ENCODE measurements at places on chromosomes 7 and 10. TPM values are rescaled to one million over a fixed set of nuclear protein-coding genes. Genes with fewer than 3 reads are reported as not detected.

DNA sequence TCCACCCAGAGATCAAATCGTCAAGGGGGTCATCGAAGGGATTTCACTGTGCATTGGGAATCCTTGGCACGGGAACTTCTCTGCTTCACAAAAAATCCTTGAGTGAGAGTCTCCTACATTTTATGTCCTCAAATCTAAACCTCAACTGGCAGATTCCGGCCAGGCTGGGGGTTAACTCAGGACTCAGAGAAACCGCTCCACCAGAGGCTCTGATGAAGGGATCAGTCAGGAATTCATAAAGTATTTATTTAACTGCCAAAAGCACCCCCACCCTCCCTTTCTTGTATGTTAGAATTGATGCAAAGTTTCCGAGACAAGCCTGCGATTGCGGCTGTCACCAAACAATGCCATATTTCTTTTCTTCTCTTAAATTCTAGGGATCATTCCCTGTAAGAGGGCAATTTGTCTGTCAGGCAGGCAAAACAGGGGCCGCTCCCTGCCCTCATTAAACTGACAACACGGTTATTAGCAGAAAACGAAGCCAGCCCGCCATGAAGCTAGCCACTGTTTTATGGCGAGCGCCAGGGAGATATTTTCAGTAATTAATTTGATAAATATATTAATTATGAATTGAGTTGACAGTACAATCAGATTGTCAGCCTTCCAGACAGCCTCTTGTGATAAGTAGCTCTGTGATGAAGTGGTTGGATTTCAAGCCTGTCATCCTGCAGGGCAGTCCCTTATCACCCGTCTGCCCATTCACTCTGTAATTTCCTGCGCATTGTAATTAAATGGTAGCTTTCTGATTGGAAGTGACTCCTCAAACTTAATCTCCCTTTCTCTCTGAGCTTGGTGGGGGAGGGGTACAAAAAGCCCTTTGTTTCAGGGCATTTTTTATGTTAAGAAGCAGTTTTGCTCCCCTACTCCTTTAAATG lies 153.0 kb upstream of the GPR26 start:
- peak; percentile 14 for DNase-seq

DNA sequence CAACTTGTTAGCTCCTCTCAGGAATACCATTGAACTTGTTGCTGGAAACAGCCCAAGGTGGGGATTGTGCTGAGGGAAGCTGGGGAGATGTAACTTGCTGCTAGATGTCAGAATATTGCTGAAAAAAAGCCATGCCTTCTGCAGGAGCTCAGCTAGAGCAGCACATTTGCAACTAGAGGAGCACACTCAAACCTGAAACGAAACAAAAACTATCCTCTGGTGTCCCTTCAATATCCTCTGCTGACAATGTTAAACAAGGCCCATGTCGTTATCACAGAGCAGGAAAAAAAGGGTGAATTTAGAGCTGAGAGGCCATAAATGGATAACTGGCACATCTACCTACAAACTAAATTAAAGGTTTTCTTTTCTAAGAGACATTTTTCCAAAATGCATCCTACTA lies 53.7 kb upstream of the MACC1 start:
- DNase-seq: no peak

The GARIN1A gene
- total RNA-seq: 3.4 TPM

GRCh38 chr7:105876091-105876963 lies at the start of gene ATXN7L1:
TSS of gene ATXN7L1 (minus strand) at chr7:105876599. CDS start at chr7:105876558, 41 bp downstream.
- peak; percentile 95 for DNase-seq

- no peak for DNase-seq
Observed at GRCh38 chr7:155763691-155764437, 48.4 kb downstream of the SHH start.

DNA sequence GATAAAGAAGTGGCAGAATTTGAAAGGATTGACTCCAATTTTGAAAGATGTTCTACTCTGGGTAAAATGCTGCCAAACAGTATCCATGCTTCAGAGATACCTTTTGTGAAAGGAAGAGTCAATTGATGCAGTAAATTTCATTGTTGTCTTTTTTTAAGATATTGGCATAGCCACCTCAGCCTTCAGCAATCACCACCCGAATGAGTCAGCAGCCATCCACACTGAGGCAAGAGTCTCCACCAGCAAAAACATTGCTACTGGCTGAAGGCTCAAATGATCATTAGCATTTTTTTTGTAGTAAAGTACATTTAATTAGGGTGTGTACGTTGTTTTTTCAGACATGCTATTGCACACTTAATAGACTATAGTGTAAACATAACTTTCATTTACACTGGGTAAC lies 31.7 kb upstream of the CYP26C1 start:
- no peak for DNase-seq

GRCh38 chr7:100803398-100804161 lies 23.7 kb downstream of the EPHB4 start:
- DNase-seq: peak; percentile 71

DNA sequence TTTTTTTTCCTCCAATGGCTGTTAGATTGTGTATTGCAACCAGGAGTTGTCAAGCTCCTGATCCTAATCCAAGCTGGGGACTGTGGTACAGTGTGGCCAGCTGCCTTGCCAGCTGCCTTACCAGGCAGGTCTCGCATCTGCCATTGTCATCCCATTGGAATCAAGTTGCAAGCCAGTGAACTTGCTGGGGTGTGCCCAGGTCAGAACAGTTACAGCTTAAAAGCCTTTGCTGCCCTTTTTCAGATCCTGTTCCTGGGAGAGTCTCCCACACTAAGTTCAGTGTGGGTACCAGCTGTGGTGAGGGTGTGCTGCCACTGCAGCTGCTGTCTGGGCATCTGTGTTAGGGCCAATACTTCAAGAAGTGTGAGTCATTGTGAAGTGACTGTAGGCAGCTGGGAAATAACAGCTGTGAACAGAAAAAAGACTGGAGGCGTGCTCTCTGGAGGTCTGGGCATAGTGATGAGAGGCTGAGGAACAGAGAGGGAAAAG lies 72.8 kb downstream of the CCNY start:
- DNase-seq: no peak

DNA sequence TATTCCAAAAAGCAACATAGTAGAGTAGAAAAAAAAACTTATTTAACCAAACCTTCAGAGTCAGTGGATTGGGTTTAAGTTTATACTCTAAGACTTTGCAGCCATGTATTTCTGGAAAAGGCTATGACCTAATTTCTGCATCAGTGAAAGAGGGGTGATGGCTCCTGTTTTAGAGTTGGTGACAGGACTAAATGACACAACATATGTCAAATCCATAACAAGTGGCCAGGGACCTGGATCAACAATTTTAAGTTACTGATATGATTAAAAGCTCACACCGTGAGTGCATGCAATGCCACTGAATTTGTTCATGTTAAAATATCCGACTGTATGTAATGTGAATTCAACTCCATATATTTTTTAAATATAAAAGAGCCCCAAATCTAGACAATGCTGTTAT lies 390.6 kb downstream of the TNS3 start:
- no peak for DNase-seq

DNA sequence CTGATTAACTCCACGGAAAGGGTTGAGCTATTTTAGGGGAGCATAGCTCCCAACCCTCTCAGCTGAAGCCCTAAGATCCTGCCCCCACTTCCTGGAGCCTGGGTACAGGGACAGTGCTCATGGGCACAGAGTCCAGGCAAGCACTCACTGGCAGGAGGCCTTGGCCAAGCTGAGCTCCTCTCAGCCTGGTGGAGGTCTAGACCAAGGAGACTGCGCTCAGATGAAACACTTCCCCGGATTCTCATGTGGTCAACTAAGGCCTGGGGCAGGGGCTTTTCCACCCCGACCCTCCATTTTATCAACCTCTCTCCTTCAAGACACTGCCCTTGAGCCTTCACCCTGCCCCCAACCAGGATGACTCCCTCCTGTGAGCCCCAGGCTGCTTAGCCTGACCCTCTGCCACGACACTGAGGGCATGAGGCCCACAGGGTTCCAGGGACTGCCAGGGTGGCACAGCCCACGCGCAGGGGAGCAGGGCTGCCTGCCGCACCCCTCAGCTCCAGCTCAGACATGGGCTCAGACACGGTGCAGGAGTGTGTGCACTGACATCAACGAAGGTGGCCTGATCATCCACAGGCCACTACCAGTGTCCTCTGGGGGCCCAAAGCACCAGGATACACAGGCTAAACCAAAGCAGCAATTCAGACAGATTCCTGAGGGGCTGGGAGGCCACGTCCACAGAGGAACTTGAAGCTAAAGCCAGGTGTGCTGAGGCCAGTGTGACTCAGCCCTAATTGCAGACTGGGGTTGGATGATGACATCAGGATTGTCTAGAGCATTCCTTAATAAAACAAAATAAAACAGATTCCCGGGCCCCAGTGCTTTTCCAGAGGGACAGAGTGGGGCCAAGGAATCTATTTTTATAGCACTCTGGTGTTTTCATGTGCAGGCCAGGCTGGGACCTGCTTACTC lies 18.8 kb downstream of the CHAT start:
- no peak for DNase-seq

The CRHR2 gene
- 0.15 TPM for total RNA-seq

The TMEM196 gene
- total RNA-seq: not detected

DNA sequence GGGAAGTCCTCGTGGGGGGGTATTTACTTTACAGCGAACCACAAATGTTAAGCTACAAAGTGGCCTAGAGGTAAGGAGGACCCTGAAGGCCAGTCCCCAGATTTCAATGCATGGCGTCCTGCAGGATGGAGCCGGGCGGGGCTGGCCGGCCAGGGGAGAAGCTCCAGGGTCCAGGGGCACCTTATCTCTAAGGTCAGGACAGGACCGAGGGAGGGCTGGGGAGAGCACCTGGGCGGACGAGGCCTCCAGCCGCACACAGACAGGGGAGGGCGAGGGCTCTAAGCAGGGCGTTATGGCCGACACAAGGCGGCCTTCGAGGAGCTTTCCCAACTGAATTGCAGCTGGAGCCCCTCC lies 96.4 kb upstream of the DIP2C start:
- no peak for DNase-seq

The GJD4 gene
- total RNA-seq: not detected

GRCh38 chr7:69898189-69898588 lies 299.9 kb downstream of the AUTS2 start:
- no peak for DNase-seq

The TBXAS1 gene
- 103 TPM for total RNA-seq

- no peak for DNase-seq
Observed at GRCh38 chr7:2309889-2310331, 4.3 kb downstream of the SNX8 start.

DNA sequence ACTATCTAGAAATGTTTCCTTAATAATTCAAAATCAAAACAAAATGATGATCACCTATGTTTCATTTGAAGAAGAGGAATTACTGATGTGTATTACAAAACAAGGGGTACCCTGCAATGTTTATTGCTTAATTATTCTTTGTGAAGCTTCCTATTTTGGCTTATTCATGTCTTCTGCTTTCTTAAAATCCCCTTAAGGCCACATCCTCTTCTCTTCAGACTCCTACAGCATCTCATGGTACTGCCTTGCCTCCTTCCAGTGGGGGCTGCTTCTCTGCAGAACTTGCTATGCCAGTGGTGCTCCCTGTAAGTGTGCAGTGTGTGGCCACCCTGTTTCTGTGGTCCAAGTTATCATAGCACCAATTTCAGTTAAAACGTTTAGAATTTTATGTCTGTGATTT lies 35.0 kb downstream of the CCDC146 start:
- no peak for DNase-seq

DNA sequence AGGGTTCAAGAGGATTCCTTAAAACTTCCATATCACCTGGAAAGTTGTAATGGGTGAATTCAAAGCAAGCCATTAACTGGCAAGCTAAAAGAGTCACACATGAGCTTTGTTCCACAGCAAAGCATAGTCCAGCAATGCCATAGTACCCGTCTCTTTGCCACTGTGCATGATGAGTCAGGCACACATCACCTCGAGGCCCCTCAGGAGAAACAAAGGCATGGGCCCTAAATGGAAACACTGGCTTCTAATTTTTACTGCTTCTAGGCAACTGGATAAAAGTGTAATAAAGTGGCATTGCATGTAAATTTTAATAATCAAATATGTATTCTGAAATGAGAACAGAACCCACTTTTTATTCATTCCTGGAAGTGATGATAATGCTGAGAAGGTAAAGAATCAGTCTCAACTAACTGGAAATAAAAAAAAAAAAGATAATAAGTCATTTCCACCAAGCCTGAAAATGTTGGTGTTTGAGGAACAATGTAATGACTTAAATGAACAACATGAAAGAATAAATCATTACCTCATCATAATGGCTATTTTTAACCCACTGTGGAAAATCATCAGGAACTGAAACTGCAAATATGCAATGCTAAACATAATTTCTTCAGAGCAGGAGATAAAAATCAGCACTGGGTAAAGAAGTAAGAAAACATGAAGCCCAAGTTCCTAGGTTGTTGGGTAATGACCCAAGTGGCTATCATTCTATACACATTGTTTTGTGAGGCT lies 104.9 kb downstream of the CDK6 start:
- DNase-seq: no peak

DNA sequence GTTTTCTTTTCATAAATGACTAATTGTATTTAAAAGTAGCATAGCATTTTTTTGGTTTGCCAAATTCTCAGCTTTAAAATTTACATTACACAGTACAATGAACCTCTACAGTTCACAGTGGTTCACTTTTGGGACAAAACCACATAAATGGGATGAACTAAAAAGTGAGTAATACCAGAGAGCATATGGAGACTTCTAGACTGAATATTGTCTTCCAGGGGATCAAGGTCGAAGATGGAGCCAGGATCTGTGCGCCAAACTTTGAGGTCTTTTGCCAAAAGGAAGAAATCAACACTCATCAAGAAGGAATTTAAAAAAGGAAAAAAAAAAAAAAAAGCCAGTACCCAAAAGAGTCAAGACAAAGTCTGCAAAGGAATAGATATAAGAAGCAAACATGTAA lies 87.5 kb downstream of the NEBL start:
- no peak for DNase-seq

DNA sequence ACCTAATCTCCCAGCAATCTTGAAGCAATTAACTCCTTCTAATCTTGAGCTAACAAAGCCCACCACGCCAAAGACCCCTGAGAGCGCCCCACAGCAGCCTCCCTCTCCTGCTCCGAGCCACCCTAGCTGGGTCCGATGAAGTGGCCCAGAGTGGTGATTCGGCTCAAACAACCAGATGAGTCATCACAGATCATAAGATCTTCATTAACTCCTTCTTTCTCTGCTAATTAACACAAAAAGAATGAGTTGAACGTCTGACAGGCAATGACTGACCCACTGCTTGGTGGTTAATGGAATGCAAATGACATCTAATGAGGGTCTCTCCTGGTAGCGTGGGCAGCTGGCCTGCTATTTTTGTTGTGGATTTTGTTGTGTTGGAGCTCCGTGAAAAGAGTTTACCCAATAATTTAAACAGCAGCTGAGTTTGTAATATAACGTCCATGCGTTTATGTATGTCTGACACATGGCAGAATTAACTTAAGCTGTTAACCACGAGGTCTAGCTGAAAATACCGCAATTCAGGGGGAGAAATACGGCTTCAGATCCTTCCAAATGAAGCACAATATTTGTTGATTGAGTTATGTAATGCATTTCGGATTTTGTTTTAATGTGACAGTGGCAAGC lies 161.4 kb downstream of the RAB11FIP2 start:
- DNase-seq: no peak

- DNase-seq: no peak
Observed at GRCh38 chr10:109892117-109892516, 31.2 kb downstream of the XPNPEP1 start.

DNA sequence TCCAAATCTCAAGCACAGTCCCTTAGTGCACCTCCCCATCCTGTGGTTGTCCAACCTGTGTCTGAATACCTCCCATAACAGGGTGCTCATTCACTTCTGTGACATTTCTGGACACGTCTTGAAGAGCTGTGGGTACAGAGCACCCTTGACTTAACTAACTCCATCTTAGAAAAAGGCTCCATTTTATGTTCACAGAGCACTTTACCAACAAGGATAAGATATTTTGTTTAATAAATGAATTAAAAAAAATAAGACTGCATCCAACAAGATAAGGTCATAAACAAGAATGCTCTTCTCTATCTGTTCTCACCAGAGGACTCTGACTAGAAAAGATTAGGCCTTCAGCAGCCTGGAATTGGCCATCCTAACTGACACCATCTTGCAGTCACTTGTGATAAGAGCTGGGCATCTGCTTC lies 335.2 kb upstream of the ZNF32 start:
- DNase-seq: no peak

Measured in left lung (tissue), 14 donors.